GM04504 (cell line): ENCODE measurements at places on chromosomes 6 and 20.

DNA sequence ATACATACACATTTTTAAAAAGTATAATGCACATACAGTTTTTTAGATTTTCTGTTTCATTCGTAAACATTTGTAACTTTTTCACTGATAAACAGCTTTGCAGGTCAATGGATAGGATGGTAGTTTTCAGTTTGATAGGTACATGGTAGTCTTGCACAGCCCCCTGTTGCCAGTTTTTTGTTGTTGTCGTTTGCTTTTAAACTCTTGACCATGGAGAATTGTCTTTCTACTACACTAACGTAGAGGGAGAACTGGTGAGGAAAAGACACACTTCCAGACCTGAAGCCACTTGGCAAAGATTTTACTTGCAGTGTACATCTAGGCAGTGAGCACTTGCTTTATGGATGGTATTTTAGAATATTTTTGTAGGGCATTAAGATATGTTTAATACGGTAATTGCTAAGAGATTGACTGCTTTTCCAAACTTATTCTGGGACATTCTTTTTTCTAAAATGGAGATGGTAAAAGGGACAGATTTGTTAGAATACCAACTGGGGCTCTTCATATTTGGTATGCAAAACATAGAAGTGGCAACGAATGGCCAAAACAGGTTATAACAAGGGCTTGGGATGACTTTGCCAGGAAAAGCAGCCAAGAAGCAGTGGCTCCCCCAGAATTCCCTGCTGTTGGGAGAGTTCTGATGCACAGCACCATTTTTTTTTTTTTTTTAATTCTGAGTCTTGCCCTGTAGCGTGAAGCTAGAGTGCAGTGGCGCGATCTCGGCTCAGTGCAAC lies 1.5 kb downstream of the PYGB start:
- DNase-seq, result no peak

- DNase-seq, result peak; percentile 16
These were observed 430 bp upstream of the FAM110A start for GRCh38 chr20:833121-833449.

DNA sequence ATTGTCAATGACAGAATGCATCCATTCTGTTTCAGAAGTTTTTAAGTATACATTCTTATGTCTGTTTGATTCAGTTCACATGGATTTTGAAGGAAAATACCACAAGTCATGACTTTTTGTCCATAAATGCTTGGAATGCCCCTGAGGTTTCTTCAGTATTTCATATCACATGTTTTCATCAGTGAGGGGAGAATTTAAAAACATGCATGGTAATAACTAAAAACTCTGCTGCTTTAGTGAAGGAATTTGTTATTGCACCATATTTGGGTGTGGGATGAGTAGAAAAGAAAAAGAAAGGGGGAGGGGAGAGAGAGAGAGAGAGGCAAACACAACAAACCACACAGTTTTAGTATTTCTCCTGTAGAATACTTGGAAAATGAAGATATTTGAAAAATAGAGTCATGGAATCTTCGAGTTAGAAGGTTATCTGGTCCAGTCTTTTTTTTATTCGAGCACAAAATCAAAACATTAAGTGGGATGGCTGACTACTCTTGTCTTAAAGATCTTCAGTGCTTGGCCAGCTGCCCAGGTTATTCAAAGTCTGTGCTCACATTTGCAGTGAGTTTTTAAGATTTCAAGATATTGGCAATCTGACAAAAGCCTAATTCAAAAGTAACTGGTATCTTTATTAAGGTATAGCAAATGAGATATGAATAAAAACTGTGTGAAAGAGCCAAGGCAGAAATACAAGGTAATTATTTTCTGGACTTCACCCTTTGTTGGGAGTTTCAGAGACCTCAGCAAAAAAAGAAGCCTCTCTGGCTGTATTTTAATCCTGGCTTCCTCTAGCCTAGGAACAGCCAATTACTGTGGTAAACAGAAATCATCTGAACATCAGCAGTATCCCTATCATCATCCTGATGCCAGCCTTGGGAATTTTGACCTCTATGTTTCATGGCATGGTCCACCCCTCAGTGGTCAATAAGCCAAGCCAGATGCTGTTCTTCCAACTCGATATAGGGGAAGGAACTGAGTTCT lies 687.9 kb upstream of the CITED2 start:
- DNase-seq, result peak; percentile 89

DNA sequence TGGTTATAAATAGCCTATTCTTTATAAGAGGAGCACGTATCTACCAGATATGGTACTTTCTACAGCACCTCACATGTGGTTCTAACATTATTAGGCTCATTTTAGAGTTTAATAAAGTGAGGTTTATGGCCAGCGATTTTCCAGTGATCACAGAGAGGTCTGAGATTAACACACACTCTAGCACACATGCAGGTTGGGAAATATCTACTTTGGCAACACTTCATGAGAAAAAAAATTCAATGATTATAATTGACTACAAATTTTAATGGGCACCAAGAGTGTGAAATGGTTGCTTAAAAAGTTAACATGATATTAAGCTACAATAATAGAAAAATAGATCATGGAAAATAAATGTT lies 693 bp upstream of the KLHL31 start:
- DNase-seq, result no peak

GRCh38 chr6:31008165-31008564 lies 2.1 kb upstream of the MUC22 start:
- no peak for DNase-seq

- peak; percentile 29 for DNase-seq
These were observed 111.1 kb downstream of the COL12A1 start for GRCh38 chr6:75094614-75095200.
